Fibroblast of mammary gland (primary cell): ENCODE measurements at places on chromosomes 5 and 9.

DNA sequence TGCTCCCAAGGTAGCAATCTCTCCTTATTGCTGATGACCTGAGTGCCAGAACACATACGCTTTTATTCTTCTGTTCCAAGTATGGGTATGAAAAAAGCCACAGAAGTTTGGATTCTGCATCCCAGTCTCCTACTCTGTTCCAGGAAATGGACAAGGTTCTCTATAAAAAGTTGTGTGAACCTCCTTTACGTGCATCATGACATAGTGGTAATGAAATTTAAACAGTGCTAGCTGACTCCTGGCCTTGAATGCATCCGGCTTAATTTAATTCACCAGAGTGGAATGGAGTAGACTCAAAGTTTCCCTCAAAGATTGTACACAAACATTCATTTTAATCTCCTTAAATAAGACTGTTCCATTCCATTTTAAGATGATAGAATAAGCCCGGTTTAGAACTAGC lies 68.9 kb downstream of the LURAP1L start:
- no peak for DNase-seq

DNA sequence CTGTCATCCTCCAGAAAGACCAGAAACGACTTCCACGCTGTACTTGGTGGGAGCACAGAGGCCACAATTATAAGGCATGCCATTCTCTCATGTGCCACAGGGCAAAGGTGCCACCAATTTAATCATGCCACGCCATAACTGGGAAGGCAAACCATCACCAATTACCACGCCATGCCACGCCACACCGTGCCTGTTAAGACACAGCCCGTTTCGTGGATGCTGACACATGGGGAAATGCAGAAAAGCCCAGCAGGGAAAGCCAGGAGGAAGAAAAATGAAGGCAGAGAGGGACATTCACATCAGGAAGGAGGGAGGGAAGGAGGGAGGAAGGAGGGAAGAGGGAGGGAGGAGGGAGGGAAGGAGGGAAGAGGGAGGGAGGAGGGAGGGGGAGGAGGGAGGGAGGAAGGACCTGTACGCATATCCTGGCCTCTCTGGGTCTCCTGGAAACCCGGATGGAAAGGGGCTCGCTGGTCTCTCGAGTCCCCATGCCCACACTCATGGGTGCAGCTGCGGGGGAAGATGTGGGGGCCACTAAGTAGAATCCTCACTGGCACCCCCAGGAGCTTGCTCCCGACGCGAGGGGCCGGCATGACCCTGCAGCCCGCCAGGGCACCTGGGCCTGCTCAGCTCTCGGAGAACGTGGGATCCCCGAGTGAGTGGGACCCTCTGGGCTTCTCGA lies 61.7 kb upstream of the UBAC1 start:
- DNase-seq, result no peak

GRCh38 chr9:133405508-133406438 lies 12.0 kb downstream of the REXO4 start:
- DNase-seq, result peak; percentile 90

DNA sequence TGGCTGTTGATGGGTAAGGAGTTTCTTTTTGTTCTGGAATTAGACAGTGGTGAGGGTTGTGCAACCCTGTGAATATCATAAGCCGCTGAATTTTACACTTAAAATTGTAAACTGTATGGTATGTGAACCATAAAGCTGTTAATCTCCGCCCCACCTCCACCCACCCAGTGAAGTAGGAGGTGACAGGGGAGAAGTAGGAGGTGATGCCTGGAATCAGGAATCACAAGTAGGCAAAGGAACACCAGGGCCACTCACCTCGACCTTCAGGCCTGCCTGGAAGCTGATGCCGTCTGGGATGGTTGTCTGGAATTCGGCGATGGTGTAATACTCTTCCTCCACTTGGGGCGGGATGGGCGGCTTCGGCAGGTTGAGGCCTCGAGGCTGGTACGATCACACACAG lies 62.3 kb upstream of the UBTD2 start:
- DNase-seq, result no peak

DNA sequence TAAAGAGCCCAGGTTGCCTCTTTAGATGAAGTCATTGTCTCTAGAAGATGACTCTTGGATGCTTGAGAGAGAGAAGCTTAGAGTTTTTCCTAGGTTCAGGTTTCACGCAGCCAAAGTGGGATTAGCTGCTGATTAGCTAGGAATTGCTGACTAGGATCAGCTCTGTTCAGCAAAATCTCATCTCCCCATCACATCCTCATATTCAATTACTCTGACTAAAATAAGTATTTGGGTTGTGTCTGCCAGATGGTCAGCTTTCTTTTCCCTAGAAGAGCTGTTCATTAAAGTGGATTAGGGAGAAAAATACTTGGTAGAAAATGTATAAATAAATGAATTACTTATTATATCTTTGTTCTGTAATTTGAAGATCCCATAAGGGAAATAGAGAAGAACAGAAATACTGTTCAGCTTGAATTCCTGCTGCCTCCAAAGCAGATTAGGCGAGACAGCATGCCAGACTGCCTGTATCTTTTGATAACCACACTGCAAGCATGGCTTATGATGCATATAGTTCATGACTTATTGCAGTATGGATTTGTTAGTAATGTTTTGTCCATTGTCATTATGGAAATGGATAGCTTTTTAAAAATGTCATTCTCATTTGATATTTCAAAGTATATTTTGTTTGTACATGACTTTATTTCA lies 184.8 kb upstream of the CD180 start:
- DNase-seq, result no peak

DNA sequence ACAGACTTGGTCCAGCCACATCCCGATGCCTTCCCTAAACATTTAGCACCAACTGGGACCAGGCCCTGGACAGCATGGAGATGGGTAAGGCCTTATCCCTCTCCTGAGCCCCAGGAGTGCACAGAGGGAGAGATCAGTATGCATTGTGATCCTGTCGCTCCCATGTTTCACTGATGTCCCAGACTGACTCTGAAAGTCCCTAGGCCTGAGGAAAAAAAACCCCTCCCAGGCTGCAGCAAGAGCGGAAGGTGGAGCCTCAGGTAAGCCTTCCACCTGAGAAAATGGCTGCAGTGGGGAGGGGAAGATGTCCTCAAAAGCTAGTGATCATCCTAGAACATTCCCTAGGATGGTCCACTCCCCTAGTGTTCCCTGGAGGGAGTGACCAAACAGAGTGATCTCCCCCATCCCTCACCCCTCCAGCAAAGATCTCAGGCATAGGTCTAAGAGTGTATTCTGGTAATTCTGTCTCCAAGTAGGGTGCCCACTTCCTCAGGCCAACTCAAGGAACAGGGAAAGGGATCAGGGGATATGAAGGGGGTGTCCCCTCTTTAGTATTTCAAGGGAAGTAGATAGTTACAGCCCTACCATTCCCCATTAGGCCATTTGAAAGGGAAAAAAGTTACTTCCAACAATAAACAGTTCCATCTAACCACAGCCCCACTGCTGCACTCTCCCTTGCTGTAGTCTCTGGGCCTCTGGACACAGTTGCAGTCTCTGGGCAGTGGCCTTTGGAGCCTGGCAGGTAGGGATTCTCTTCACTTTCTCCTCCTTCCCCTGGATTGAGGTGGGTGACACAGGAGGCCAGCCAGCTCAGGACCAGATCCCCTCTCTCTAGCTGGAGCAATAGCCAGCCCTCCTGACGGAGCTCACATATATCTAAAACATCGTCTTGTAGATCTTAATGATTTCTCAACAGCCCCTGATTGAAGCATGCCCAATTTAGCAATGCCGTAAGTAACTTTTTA lies 6.8 kb upstream of the CXXC5 start:
- DNase-seq, result no peak

GRCh38 chr5:139340051-139340450 lies 1.6 kb upstream of the PAIP2 start:
- no peak for DNase-seq

GRCh38 chr5:169571355-169571754 lies 12.2 kb upstream of the SPDL1 start:
- no peak for DNase-seq

DNA sequence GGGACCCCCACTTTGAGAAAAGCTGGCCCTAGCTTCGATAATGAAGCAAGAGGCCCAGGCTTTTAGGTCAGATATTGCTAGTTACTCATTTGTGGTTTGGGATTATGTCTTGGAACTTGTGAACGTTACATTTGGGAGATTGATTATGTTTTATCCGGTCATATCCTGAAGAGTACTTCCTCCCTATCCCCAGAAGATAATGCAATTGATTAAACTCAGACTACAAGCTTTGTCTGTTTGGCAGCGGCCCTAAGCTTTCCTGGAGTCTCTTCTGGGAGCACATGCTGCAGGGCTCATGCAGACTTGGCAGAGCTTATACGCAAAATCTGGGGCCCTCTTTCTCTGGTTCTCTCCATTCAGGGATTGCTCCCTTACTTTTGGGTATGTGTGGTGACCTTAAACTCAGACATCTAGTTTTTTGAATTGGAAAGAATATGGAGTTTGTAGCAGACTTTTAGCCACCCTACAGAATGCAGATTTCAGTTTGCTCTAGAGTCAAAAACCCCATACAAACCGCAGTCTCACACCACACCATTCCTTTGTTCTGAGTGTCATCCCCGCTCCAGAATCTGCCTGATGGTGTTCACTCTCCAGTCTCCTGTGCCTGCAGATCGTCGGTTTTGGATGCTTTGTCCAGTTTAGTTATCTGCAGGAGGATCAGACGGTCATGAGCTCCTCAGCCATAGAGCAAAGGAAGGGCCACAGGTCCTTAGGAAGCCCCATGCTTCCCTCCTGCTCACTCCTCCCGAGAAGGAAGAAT lies 449.5 kb upstream of the TRPC7 start:
- DNase-seq, result peak; percentile 91

- peak; percentile 14 for DNase-seq
Measured at GRCh38 chr5:126395198-126395597, 28.0 kb upstream of the GRAMD2B start.

- peak; percentile 75 for DNase-seq
Measured at GRCh38 chr9:87599901-87600610, 102.4 kb downstream of the DAPK1 start.

- peak; percentile 22 for DNase-seq
Measured at GRCh38 chr9:76219560-76220151, 174.6 kb downstream of the RFK start.

- no peak for DNase-seq
Measured at GRCh38 chr9:128828267-128828666, 1.3 kb downstream of the SPOUT1 start.

GRCh38 chr5:1727571-1727970 lies 72.1 kb downstream of the MRPL36 start:
- no peak for DNase-seq

DNA sequence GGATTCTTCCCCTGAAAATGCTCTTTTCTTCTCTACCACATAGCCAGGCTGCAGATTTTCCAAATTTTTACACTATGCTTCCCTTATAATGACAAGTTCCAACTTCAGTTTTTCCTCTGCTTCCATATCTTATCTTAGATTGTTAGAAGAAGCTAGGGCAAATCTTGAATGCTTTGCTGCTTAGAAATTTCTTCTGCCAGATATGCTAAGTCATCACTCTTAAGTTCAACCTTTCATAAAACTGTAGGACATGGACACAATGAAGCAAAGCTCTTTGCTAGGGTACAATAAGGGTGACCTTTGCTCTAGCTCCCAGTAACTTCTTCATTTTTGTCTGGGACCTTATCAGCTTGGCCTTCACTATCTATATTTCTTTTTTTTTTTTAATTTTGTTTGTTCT lies 88.7 kb downstream of the NXNL2 start:
- DNase-seq, result no peak

- peak; percentile 41 for DNase-seq
Measured at GRCh38 chr9:34653151-34654072, 1.4 kb downstream of the IL11RA start.

- DNase-seq, result no peak
Measured at GRCh38 chr9:82799286-82799685, 263.7 kb downstream of the RASEF start.

GRCh38 chr9:20508242-20508641 lies 114.1 kb downstream of the MLLT3 start:
- DNase-seq, result no peak

GRCh38 chr9:22649384-22649783 lies 202.8 kb downstream of the DMRTA1 start:
- DNase-seq, result peak; percentile 64

- peak; percentile 62 for DNase-seq
Measured at GRCh38 chr9:16553869-16554540, 316.5 kb downstream of the BNC2 start.

DNA sequence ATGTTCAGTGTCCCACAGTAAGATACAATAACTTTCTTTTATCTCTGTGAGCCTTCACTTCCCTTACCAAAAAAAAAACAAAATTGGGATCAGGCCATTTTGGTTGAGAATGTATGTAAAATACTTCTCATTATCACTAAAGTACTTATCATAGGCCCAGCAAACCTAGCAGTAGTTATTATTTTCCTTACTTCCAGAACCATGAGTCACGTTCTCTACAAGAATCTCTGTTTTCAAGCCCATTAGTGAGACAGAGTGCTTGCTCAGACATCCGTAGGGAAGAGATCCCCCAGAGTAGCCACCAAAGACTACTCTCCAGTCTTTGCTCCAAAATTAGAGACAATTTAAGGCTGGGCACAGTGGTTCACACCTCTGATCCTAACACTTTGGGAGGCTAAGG lies 103.9 kb upstream of the NR5A1 start:
- DNase-seq, result no peak

- no peak for DNase-seq
Measured at GRCh38 chr9:15570769-15571168, 17.9 kb downstream of the CCDC171 start.

GRCh38 chr9:127541176-127541575 lies 70.9 kb upstream of the STXBP1 start:
- no peak for DNase-seq

GRCh38 chr5:156031181-156031580 lies 295.8 kb upstream of the SGCD start:
- DNase-seq, result no peak

- DNase-seq, result no peak
Measured at GRCh38 chr5:132430746-132431145, 59.8 kb downstream of the IRF1 start.

GRCh38 chr9:105751761-105752160 lies 57.4 kb downstream of the TMEM38B start:
- DNase-seq, result no peak

- DNase-seq, result no peak
Measured at GRCh38 chr5:2262620-2263019, 379.9 kb upstream of the IRX4 start.

DNA sequence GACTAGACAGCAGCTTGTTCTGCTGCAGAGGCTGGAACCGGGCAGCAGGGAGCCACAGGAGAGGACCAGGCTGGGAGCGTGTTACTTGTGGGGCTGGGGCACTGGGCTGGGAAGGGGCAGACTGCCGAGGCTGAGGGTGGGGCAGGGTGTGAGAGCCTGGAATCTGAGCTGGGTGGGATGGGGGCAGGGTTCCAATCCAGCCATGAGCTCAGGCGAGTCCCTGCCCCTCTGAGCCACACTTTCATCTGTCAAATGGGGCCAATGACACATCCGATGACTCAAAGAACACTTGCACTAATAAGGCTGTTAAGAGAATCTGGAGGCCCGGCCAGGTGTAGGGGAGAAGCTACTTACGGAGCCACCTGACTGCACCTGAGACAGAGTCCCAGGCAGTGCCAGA lies 18.7 kb upstream of the WDR38 start:
- peak; percentile 80 for DNase-seq

- no peak for DNase-seq
Measured at GRCh38 chr5:37876943-37877342, 37.1 kb upstream of the GDNF start.

- no peak for DNase-seq
Measured at GRCh38 chr5:108619815-108620214, 127.9 kb upstream of the FER start.
